NCI-H510A treated with DMSO at 0.1 percent for 48 hours (cell line): ENCODE measurements at places on chromosomes 2 and 18.

GRCh38 chr2:152132306-152132705 lies 33.5 kb upstream of the CACNB4 start:
- DNase-seq, result no peak

- DNase-seq, result no peak
Measured at GRCh38 chr2:81583311-81584108, 1279.0 kb upstream of the LRRTM1 start.

DNA sequence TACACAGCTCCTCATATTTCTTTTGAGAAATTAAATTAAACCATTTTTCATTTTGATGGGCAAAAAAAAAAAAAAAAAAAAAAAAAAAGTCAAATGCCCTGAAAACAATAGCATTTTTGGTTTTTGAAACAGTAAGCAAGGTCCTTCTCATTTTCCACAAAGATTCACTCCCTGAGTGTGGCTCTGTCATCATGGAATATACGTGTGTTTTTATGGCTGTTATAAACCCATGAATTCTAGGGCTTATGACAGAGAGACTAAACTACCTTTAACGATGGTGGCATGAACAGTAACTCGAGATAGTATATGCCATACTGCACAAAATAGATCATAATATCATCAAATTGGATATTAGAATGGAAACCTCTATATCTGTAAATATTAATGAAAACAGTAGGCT lies 179.2 kb upstream of the ZNF521 start:
- DNase-seq, result no peak

- DNase-seq, result no peak
Measured at GRCh38 chr18:12044591-12044990, 49.1 kb upstream of the ANKRD62 start.

DNA sequence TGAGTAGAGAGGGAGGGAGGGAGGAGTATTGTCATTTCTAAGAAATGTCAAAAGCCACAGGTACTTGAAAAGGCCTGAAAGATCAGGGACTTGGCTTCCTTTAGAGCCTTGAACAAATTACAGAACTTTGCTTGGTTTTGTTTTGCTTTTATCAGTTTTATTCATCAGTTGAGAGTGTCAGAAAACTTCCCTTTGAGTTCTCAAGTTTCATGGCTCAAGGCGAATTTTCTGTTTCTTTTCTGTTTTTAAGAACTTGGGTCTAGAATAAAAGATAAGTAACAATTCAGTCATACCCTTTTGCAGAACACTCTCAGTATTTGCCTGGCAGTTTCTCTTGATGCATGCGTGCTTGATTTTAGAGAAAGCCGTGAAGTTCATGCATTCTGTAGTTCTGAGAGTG lies 531.9 kb downstream of the PARD3B start:
- DNase-seq, result no peak

GRCh38 chr2:148725564-148725963 lies 81.0 kb downstream of the EPC2 start:
- no peak for DNase-seq

- peak; percentile 72 for DNase-seq
Measured at GRCh38 chr2:74587664-74588277, 33.3 kb downstream of the DOK1 start.

DNA sequence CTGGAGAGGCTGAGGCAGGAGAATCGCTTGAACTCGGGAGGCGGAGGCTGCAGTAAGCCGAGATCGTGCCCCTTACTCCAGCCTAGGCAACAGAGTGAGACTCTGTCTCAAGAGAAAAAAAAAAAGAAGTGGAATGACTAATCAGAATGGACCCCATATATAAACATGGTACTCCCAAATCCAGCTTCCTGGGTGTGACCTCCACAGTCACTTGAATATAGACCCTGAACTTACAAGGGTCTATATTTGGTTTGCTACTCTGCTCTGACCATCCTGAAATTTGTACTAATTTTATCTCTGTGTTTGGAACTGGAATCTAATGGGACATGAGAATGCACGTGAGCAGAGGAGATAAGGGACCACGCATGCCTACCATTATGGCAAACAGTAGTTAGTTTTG lies 275.0 kb downstream of the TNS1 start:
- DNase-seq, result no peak

DNA sequence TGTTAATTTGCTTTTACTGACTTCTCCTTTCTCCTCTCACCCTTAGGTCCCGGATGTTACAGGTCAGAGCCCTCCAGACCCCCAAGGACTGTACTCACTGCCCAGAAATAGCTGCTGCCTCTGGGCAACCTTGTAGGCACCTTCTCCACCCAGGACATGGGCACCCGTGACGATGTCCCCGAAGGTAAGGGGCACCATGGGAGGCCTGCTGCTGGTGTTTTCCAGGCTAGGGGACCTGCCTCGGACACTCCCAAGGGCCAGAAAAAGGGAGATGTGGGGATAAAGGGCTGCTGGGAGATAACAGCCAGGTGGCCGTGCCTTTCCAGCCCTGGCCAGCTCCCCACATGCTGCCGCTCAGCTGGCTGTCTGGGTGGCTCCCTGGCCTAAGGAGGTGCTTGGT lies 13.6 kb downstream of the TOGARAM2 start:
- no peak for DNase-seq

DNA sequence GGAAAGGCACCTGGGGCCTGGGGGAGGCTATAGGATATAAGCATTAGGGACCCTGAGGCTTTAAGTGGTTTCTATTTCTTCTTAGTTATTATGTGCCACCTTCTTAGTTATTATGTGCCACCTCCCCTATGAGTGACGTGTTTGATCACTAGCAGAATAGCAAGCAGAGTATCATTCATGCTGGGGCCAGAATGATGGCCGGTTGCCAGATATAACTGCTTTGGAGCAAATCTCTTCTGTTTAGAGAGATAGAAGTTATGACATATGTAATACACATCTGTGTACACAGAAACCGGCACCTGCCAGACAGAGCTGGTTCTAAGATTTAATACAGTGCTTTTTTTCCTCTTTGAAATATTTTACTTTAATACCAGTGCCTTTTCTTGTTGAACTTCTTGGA lies 29.4 kb downstream of the LIPG start:
- no peak for DNase-seq

- DNase-seq, result no peak
Measured at GRCh38 chr2:192571636-192572035, 376.9 kb upstream of the TMEFF2 start.

DNA sequence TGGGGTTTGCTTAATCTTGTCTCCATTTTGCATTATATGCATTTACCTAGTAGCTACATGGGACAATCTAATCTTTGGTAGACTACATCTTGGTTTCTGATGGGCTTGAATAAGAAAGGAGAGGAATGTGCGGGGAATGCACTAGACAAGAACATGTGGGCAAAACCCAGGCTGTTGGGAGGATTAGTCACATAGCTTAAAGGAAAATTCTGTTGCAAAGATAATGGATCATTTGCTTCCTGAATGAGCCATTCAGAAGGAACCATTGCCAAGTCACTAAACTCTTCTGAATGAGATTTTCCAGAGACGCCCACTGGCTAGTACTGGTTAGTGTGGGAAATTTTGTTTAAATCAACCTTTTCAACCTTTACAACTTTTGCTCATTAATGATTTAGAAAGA lies 84.8 kb downstream of the OSBPL6 start:
- DNase-seq, result no peak

GRCh38 chr2:241015439-241015838 lies 17.0 kb downstream of the SNED1 start:
- DNase-seq, result no peak

GRCh38 chr2:165874445-165875039 lies 79.0 kb downstream of the TTC21B start:
- DNase-seq, result peak; percentile 36

DNA sequence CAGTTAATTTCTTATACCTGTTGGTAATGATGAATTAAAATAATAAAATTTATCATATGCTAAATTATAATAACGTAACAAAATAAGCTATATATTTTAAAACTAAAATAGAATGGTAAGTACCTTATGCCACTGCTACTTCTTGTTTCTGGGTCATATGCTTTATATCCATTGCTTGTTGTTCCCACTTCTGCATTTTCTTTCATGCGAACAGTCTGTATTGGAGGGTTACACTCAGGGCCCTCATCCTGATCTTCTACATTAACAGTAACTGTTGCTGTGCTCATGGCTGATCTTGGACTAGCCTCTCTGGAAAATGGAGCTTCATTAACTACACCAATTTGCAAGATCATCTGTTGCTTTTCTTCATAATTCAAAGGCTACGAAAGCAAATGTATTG lies 22.2 kb downstream of the DSC2 start:
- DNase-seq, result no peak

GRCh38 chr2:44286884-44287638 lies 11.8 kb downstream of the SLC3A1 start:
- DNase-seq, result no peak

- DNase-seq, result no peak
Measured at GRCh38 chr2:181106789-181107627, 126.6 kb downstream of the UBE2E3 start.

GRCh38 chr2:119488245-119489214 lies 35.8 kb downstream of the SCTR start:
- DNase-seq, result no peak

DNA sequence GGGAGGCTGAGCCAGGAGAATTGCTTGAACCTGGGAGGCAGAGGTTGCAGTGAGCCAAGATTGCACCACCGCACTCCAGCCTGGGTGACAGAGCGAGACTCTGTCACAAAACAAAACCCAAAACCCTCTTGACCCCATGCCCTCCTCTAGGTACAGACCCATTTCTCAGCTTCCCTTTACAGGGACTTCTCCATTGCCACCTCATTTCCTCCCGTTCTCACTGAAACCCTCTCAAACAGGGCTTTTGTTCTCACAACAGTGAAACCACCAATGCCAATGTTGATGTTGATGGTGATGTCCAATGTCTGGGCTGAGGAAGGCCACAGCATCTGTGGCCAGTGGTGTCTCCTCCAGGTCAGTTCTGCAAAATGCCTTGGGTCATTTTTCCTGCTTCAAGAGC lies 69.0 kb upstream of the ZCCHC2 start:
- no peak for DNase-seq

DNA sequence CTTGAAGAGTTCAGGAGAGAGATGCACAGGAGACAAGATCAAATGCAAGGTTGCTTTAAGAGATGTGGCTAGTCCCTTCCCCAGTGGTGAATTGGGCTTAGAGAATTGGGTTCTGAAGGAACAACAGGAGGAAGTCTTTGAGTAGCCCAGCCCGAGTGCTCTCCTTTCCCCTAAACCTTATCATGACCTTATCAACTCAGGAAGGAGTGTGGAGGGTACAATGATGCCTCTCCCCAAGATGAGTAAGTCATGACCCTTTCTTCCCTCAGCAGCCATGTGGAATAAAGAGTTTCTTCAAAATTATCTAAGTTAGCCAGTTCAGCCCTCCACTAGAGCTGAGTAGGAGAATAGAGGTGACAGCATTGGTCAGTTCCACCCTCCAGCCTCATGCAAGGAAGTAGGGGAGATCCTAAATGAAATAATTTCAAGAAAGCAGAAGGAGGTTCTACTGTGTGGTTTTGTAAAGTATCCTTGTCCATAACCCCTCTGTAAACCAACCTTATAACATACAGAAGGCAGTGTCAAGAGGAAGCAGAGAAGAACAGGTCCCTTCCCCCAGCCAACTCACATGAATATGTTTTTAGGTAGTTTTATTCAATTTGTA lies 88.4 kb downstream of the ARHGAP15 start:
- DNase-seq, result no peak

DNA sequence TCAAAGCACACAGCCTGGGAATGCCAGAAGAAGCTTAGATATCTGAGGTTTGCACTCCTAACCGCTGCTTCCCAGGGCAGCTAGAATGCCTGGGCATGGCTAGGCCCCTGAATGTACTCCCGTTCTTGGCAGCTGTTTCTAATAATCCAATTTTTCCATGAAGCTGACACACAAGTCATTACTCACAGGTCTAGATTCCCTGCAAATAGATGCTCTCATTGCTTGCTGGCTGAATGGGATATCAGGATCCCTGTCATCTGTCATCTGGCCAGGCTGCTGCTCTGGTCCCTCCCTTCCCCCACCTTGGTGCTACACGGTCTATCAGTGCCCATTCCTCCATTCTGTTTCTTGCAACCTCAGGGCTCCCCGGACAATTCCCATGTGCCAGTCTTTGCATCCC lies 40.7 kb upstream of the TEX51 start:
- no peak for DNase-seq

- DNase-seq, result no peak
Measured at GRCh38 chr2:150705357-150705756, 217.9 kb upstream of the RND3 start.

DNA sequence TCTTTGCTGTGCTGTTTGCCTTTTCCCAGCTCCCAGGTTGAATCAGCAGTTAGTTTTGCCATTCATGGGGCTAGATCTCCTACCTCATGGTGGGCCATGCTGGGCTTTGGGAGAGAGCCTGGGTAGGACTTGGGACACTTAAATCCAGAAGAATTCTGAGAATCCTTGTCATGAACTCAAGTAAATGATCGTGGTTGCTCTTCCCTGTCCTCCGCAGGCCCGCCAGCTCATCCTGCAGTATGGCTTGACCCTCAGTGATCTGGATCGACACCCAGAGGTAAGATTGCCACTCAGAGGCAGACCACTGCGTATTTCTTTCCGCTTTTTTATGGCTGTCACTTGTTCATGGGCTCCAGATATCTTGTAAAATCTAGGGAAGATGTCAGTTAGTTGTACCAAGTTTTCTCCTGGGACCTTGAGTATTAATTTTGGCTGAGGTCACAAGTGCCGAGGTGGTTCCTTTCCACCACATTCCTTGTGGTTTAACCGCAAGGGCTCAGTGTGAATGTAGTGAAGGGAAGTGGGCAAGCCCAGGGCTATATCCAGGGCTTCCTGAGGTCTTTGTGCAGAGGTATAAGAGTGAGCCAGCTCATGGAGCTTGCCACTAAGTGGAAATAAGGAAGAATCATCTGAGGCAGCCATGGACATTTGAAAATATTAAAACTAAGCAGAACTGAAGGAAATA lies 37.7 kb downstream of the RPIA start:
- DNase-seq, result no peak

DNA sequence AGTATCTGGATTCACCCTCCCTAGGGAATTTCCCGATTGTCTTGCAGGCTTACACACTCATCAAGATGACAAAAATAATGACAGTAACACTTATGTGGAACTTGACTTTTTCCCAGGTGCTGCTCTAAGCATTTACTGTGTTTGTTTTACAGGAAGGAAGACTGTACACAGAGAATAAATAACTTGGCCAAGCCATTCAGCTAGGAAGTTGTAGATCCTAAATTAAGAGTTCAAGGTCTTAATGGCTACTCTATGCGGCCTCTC lies 549 bp upstream of the DPP4 start:
- no peak for DNase-seq

GRCh38 chr2:66366619-66367018 lies 68.3 kb upstream of the MEIS1 start:
- DNase-seq, result no peak

GRCh38 chr2:17869128-17869527 lies 9.3 kb upstream of the KCNS3 start:
- DNase-seq, result no peak

- no peak for DNase-seq
Measured at GRCh38 chr18:73318739-73319479, 451.1 kb upstream of the NETO1 start.

- DNase-seq, result no peak
Measured at GRCh38 chr2:150513647-150514046, 26.2 kb upstream of the RND3 start.
